DMS53 (cell line): ENCODE measurements at places on chromosomes 7 and 10.

- no peak for DNase-seq
Measured at GRCh38 chr7:158321056-158321700, 266.4 kb downstream of the PTPRN2 start.

- no peak for DNase-seq
Measured at GRCh38 chr7:13948019-13948801, 41.3 kb downstream of the ETV1 start.

DNA sequence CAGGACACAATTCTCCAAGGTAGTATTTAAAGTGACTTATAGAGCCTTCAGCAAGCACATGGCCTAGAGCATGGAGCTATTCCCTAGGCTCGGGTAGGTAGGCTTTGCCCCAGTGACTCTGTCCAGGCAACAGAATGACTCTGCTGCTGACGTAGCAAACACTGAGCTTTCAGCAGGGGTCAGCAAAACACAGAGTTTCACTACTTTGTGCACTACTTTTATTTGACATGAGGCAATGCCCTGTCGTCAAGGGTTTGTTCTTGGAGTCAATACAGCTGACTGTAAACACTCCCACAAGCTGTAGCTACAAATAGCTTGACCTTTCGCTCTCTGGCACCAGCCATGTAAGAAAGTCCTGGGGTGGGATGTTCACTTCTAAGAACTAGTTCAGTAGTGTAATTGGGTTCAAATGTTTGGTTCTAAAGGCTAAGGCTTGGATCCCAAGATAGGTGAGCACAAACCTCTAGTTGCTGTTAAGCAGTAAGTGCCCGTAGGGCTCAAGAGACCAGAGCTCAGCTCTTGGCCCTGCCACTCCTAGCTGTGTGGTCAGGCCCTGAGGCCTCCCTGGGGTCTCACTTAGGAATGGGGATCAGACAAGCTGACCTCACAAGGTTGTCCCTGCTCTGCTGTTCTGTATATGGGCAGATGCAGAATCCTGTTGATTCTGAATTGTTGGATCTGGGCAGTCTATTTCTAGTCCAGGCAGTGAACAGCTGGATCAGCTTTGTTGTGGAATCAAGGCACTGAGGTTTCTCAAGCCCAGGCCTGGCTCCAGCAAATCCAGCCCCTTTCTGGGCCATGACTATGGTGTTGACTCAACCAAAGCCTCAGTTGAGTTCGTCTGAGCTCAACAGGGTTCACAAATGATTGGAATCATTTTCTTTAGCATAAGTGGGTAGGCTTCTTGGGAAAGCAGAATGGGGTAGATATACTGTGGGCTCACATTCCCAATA is 10.7 kb downstream of the NODAL start:
- DNase-seq = peak; percentile 35

DNA sequence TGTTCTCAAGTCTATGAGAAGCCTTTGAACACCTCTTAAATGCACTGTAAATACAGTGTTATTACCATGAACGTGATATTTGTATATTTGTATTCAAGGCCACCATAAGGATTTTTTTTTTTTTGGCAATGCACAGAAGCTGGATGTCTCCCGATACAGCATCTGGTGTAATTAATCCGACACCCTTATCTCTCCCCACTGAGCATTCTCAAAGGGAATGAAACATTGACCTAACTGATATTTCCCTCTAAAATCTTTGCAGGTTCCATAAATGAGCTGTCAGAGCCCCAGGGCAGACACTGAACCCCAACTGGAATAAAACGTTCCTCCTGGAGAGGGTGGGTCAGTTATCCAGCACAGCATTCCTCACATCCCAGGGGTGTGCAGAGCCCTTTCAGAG is 316.6 kb downstream of the PAXIP1 start:
- DNase-seq = no peak

DNA sequence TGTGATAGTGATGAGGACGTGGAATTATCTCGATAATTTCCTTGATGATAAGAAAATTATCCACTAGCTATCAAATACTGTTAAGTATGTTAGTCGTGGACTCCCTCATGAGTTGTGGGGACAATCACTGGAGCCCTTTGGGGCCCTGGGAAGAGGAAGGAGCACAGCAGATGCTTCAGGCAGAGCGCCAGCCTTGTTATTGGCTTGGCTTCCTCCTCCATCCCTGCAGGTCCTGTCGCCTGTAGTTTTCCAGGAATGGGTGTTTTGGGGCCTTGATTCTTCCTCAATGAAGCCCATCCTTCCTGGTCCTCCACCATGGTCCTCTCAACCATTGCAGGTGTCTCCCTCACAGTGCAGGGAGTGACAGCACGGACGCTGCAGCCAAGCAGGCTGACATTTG is 32.5 kb upstream of the ZNF32 start:
- no peak for DNase-seq

DNA sequence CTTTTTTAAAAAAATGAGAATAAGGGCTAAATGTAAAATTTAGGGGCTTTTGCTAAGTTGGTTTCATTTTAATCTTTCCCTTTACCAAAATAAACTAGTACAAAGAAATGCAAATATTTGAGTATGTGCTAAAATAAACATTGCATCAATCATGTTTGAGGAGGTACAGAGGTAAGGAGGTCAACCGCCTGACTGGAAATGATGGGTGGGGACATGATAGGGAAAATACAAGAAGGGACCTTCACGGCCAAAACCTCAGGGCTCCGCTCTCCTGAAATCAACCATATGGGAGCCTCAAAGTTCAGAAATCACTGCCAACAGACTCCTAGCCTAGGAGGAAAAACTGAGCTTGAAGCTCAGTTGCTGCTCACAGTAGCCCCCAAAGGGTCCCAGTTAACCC is 207.6 kb downstream of the AHR start:
- DNase-seq = peak; percentile 84

DNA sequence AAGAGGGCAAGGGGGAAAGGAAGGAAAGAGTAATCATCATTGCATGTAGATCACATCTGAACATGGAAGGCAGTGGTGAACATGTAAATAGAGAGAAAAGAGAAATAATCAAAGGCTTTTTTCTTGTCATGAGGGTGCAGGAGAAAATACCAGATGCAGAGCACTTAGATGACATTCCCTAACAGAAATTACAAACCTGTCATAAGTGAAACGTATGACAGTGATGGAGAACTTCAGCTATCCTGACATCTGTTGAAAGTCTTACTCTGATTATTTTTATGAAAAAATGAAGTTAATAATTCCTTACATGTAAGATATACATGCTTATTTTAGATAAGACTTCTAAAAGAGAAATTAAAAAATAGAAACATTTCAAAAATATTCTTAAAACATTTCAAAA is 54.7 kb downstream of the BRAF start:
- DNase-seq = no peak
